Kidney (tissue), 22 donors: ENCODE measurements at places on chromosomes 5 and 9. TPM values are rescaled to one million over a fixed set of nuclear protein-coding genes. Genes with fewer than 3 reads are reported as not detected.

- H3K27me3 ChIP-seq: no peaks in the 10 kb centered on the region
- no peaks in the 10 kb centered on the region for H3K4me1 ChIP-seq
- no peak overlapping the region for H3K4me3 ChIP-seq
- DNase-seq: no peak
- H3K27ac ChIP-seq: no peak overlapping the region
Measured at GRCh38 chr5:105899726-105900125, 1771.0 kb downstream of the EFNA5 start.

DNA sequence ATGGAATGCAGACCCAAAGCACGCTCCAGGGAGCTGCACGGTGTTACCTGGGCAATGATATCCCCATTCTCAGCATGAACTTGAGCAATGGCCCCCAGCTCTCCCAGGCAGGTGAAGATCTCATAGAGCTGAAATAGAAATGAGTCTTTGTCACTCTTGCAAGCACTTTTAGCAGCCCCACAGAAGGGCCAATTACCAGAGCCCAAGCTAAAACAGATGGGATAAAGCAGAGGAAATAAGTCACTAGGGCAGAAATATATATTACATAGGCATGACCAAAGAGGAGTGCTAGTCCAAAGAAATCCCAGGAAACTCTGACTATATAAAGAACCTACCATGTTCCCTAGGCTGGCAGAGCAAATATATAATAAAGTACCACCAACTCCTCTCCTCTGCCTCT is 97.3 kb downstream of the DPYSL3 start:
- no peaks in the 10 kb centered on the region for H3K4me1 ChIP-seq
- H3K4me3 ChIP-seq: no peak overlapping the region
- DNase-seq: no peak
- no peaks in the 10 kb centered on the region for H3K36me3 ChIP-seq

DNA sequence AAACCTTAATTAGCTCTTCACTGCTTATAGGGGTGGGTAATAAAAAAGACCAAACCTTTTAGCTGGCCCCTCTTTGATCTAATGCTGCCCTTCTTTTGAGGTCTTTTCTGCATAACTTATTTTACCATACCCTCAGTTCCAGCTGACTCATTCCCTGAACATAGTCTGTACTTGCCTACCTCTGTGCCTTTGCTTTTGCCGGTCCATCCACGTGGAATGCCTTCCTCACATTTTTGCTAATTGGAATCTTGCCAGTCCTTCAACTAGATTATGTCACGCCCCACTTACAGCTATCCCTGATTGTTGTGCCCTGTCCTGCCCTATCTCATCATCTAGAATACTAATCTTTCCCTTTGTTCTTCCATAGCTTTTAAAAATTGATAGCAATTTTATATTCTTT is 44.2 kb downstream of the FAF2 start:
- no peak overlapping the region for H3K4me3 ChIP-seq
- no peak overlapping the region for H3K27ac ChIP-seq
- peaks cover 45% of the 10 kb centered on the region for H3K36me3 ChIP-seq
- H3K4me1 ChIP-seq: no peaks in the 10 kb centered on the region
- no peak for DNase-seq
- no peaks in the 10 kb centered on the region for H3K27me3 ChIP-seq

Gene C9orf153
- not detected for total RNA-seq

Gene PLPP7
- total RNA-seq: 4.0 TPM

Gene FOXD1
- total RNA-seq: 5.9 TPM

DNA sequence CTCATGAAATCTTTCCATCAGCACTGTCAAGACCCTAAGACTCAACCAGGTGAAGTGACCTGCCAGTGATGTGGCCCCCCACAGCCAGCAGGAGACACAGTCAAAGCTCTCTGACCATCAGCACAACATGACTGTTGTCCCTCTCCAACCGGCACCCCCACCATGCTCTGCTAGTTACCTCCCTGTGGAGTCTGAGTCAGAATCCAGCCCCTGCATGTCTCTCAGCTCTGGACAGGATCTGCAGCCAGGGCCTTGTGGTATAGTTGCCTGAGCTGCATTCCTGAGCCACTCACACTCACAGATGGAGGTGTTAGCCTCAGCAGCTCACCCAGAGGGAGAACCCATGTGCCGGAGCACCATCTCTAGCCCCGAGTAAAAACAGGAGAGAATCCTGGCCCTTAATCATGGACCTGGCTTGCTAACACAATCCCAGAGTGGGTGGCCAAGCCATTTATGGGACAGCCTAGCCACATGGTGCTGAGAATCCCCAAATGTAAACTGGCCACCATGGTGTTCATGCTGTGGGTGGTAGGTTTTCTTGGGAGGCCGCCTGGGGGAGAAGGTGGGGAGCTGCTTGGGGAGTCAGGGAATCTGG is 237.8 kb downstream of the PAPPA start:
- H3K36me3 ChIP-seq: no peaks in the 10 kb centered on the region
- H3K4me1 ChIP-seq: peaks cover 2% of the 10 kb centered on the region
- no peak for DNase-seq
- H3K4me3 ChIP-seq: no peak overlapping the region
- H3K27ac ChIP-seq: no peak overlapping the region
- H3K27me3 ChIP-seq: no peaks in the 10 kb centered on the region

DNA sequence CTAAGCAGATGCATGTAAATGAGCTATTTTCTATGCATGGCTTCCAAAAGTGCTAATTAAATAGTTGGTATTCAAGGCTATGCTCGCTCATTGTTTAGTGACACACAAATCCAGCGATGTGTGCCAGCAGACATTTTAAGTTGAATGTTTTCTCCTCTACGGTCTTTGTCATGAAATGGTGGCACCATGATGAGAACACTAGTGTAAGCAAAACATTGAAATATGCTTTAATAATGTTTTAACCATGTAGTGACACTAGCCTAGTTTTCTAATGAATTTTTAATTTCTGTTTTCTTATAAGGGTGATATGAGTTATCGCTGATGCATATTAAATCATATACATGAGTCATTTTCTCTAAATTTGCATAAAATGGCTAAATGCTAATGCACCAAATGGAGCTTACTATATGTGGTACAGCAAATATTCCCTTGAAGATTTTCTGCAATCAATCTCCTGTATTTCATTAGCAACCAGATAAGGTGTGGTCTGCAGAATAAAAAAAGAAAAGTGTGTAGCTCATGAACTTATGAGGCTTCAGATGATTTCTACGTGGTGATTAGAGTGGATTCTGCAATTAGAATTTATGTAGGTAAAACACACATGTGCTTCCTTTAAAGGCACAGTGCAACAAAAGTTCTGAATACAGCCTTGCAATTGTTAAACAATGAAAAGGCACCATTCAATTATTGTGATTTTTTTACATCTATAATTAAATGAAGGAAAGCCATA is 226.6 kb downstream of the MEF2C start:
- H3K4me3 ChIP-seq: no peak overlapping the region
- H3K27ac ChIP-seq: no peak overlapping the region
- DNase-seq: no peak
- H3K4me1 ChIP-seq: no peaks in the 10 kb centered on the region
- H3K27me3 ChIP-seq: peaks cover 25% of the 10 kb centered on the region

Gene SHC3
- 1.5 TPM for total RNA-seq

DNA sequence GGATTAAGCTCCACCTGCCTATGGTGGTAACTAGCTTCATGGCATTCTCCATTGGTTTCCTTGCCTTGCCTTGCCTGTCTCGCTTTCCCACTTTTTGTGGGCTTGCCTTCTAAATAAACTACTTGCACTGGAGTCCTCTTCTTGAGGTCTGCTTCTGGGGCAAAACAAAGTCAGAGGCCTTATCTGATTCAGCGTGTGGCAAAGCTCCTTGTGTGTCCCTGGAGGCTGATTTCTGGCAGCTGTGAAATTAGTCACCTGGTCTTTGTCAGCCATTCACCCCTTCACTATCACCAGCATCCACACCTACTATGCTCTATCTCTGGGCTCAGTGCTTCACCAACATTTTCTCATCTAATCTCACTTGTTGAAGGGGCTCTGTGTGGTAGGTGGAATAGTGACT is 176.2 kb downstream of the SEC61B start:
- no peak for DNase-seq
- H3K4me3 ChIP-seq: no peak overlapping the region
- no peak overlapping the region for H3K27ac ChIP-seq
- H3K27me3 ChIP-seq: no peaks in the 10 kb centered on the region
- no peaks in the 10 kb centered on the region for H3K4me1 ChIP-seq

GRCh38 chr5:111234125-111234524 is 9.9 kb downstream of the CAMK4 start:
- no peak overlapping the region for H3K4me3 ChIP-seq
- no peak overlapping the region for H3K27ac ChIP-seq
- H3K36me3 ChIP-seq: no peaks in the 10 kb centered on the region
- DNase-seq: no peak
- no peaks in the 10 kb centered on the region for H3K27me3 ChIP-seq

DNA sequence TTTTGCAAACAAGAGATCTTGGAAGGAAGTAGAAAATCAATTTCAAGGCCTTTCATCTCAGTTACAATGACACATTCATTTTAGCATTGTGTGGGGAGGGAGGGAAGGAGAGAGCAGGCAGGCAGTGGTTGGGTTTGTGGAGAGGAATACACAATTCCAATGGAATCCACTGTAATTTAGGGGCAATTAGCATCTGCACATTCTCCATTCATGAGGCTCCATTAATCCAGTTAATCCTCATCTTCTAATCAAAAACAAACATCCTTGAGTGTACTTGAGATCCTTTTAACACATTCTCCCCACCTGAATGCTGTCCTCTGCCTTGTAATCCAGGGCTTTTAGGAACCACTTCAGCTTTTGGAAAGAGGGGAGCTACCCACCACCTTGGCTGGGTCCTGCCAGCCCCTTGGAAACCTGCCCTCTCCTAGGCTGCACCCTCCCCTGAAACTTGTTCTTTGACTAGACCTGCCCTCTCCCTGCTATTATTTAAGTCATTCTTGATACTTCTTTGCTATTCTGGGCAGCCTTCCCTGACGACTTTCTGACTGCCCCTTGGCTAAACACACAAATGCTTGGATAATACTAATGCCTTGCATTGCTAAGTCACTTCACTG is 271.2 kb downstream of the SLIT3 start:
- no peaks in the 10 kb centered on the region for H3K36me3 ChIP-seq
- H3K4me3 ChIP-seq: no peak overlapping the region
- H3K27me3 ChIP-seq: no peaks in the 10 kb centered on the region

GRCh38 chr5:23451156-23451555 is 56.3 kb upstream of the PRDM9 start:
- no peak for DNase-seq
- no peaks in the 10 kb centered on the region for H3K27me3 ChIP-seq
- no peaks in the 10 kb centered on the region for H3K4me1 ChIP-seq
